NK-92 treated with Interleukin-12 subunit alpha and Interleukin-12 subunit beta, amount 100 ng/mL, for 24 hours (cell line): ENCODE measurements at places on chromosomes 1 and 21.

GRCh38 chr1:160300173-160300572 is 15.2 kb upstream of the PEX19 start:
- DNase-seq: no peak

GRCh38 chr21:33293811-33294216 is 27.6 kb downstream of the IL10RB start:
- DNase-seq: no peak

- DNase-seq: no peak
Measured at GRCh38 chr1:22048351-22049192, 3.9 kb upstream of the CDC42 start.

GRCh38 chr1:61583703-61584102 is 141.2 kb downstream of the TM2D1 start:
- DNase-seq: no peak

DNA sequence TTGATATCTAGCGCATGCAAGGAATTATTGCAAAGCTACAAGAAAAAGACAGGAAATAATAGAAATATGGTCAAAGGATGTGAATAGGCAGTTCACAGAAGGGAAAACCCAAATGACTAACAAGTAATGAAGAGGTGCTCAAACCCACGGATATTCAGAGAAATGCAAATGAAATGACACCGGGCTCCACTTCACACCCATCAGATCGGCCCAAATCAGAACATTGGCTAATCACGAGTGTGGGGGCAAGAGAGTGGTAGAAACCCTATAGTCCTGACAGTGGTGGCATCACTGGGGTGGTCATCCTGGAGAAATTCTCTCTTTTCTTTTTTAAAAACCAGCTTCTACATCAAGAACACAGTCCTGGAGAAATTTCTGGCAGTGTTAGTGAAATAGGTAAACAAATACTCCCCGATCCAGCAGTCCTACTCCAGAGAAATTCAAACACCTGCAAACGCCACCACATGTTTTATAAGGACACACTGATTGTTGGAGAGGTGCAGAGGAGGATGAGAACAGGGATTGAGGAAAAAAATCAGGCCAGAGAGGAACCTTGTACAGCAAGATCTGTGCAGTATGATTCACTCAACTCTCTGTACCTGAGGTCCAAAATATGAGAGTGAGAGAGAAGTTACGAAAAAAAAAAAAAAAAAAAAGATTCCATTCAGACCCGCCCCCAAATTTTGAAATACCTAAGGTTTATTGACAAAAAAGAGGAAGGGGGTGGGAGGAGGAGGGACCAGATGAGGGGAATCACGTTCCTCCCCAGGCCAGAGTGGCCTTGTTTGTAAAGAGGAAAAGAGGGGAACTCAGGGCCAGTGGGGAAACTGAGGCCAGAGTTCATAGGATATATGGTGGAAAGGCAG is 9.2 kb upstream of the TNFRSF1B start:
- peak; percentile 57 for DNase-seq

DNA sequence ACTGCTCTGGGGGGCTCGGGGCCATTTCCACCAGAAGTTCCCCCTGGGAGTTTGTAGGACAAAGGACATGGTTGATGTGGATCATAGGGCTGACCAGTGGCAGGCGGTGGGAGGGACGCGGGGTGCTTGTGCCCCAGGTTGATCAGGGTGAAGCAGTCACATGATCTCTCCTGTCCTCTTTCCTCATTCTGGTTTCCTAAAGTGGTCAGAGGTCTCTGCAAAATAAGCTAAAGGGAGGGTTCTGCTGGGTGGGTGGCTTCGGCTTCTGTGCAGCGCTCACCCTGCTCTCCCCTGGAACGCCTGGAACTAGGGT is 9.2 kb downstream of the PDXK start:
- no peak for DNase-seq

- DNase-seq: no peak
Measured at GRCh38 chr21:25191141-25191540, 416.1 kb downstream of the MRPL39 start.

DNA sequence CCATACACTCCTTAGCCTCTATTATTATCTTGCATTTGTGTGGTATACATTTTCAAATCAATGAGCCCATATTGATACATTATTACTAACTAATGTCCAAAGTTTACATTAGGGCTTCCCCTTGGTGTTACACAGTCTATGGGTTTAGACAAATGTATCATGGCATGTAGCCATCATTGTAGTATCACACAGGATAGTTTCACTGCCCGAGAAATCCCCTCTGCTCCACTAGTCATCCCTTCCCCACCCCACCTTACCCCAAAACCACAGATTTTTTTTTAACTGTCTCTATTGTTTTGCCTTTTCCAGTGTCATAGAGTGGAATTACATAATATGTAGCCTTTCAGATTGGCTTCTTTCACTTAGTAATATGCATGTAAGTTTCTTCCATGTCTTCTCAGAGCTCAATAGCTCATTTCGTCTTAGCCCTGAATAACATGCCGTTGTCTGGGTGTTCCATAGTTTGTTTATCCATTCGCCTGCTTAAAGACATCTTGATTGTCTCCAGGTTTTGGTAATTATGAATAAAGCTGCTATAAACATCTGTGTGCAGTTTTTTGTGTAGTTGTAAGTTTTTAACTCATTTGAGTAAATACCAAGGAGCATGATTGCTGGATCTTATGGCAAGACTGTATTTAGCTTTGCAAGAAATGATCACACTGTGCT is 86.4 kb upstream of the LYST start:
- DNase-seq: no peak

DNA sequence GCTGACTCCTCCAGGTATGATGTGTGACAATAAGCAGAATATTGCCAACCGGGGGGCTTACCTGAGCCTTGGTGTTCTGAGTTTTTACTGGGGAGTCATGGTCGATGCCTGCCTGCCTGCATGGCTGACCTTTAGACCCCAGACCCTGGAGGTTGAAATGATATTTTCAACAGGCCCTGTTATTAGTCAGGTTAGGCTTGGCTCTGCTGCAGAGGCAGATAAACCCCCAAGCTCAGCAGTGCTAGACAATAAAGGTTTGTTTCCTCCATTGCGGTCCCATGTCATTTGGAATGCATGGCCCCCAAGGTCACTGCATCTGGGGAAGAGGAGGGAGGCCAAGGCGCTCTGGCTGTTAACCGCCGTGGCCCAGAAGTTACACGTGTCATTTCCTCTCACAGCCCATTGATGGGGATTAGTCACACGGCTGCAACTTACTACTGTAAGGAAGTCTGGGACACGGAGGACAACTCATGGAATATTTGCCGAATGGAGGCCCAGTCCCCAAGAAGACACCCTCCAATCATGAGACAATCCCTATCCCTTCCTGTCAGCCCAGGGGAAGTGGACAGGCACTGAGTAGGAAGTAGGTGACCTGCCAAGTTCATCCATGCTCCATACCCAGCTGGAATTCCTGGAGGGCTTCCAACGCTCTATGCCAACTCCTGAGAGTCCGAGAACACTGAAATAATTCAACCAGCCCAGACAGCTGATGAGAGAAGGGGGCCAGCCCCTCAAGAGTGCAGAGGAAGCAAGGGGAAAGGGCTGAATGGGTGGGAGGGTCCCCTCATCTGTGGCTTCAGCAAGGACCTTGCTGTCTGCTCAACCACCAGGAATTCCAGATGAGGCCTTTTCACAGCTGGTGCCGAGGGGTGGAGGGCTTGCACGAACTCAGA is 97.3 kb downstream of the TAS1R2 start:
- DNase-seq: no peak

- no peak for DNase-seq
Measured at GRCh38 chr1:65990161-65990560, 197.5 kb downstream of the PDE4B start.

DNA sequence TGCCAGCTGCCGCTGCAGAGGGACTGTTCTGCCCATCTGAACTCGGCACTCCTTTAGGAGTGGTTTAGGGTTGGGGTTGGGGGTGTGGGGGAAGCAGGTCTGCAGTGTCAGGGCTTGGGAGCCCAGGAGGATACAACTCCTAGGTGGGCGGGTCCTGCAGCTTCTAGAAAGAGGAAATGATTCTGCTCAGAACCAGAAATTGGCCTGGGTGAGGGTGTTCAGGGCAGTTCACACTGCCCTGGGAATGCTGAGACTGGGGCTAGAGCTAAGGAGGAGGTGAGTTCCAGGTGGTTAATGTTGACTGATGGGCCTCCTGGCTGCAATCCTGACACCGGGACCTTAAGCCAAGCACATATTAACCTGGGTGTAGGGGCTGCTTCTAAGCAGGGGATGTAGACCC is 4.8 kb upstream of the SLC26A9 start:
- no peak for DNase-seq
